Astrocyte (in vitro differentiated cells and primary cell): ENCODE measurements at places on chromosomes 5 and 9.

GRCh38 chr9:22773501-22774220 lies 327.0 kb downstream of the DMRTA1 start:
- DNase-seq = no peak

DNA sequence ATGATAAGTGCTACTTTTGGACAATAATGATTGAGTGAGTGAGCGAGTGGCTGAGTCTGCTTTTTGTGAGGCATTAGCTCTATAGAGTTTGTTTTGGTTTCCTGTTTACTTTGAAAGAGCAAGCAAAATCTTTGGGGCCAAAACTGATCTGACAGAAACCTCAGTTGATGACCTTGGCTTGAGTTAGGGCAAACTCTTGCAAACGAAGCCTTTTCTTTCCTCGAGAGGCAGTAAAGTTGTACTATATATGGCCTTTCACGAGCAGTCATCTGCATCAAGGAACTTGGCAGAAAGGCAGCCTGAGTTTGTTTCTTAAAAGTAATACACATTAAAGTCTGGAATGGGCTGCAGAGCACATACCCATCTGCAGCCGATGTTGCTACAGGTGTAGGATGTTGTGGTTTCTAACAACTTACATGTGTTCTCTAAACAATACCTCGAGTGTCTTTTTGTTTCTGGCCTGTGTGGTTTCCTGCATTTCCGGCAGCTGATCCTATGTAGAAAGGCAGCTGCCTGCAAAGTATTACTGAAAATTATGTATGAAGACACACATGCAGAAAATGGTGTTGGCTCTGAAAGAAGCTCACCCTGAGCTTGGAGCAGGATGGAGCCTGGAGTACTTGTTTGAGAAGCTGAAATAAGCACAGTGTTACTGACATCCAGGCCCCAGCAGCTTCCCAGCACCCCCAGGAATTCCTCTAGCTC lies 60.8 kb downstream of the FOXD1 start:
- peak; percentile 72 for DNase-seq

GRCh38 chr5:612498-613424 lies 621 bp downstream of the CEP72 start:
- no peak for DNase-seq

DNA sequence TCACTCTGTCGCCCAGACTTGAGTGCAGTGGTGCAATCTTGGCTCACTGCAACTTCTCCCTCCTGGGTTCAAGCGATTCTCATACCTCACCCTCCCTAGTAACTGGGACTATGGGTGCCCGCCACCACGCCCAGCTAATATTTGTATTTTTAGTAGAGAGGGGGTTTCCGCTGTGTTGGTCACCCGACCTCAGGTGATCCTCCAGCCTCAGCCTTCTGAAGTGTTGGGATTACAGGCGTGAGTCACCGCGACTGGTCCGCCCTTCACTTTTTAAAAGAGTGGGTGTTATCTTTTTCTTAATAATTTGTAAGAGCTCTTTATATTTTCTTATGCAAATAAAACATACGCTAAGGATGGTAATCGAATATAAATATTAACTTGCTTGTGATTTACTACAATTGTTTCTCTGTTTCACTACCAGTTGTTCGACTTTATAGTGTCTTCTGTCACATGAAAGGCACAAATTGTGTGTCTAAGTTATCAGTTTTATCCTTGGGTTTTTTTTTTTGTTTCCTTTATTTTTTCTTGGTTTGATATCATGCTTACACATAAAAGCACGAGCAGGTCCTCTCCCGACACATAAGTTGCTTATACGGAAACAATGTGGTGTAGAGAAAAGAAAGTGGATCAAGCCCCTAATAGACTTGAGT lies 1.9 kb upstream of the GPBP1 start:
- DNase-seq = no peak

GRCh38 chr9:133169102-133169501 lies 5.4 kb upstream of the GBGT1 start:
- DNase-seq = no peak

DNA sequence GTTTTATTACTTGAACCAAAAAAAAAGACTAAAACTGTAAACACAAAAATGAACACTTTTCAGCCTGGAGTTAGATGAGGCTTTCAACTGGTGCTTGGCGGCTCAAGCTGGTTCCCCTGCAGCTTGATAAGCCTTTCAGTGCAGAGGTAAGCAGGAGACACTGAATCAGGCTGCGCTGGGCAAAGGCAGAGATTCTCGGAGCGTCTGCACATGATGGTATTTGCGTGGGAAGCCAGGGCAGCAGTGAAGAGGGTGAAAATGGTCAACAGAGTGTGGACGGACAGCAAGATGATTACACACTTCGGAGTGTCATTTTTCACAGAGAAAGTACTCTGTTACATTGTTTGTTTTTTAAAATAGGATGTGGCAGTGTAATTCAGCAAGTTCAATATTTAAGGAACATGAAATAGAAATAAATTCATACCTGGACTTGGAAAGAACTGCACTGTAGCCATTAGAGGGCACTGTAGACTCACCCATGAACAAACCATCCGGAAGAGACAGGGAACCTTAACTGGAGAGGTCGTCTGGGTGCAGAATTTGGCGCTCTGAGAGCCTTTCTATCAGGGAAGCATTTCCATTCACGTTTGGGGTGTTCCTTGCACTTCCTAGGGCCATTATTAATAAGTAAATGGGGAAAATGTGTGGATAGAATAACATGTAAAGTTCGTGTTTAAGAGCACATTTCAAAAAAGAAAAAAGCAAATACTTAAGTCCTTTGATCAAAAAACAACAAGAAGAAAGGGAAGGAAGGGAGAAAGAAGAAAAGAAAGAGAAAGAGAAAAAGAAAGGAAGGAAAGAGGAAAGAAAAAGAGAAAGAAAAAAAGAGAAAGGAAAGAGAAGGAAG lies 69.8 kb downstream of the ICE1 start:
- peak; percentile 35 for DNase-seq
